ENCODE measurements at places on chromosomes 16 and 17.

GRCh38 chr16:57866529-57866918 lies 64.2 kb upstream of the KIFC3 start:
- no peak for DNase-seq

- no peak for DNase-seq
Measured at GRCh38 chr17:41125064-41125463, 1.1 kb upstream of the KRTAP4-12 start.

- no peak for DNase-seq
Measured at GRCh38 chr17:50467114-50467854, 1.4 kb downstream of the CHAD start.

GRCh38 chr17:74296548-74296936 lies 22.5 kb downstream of the DNAI2 start:
- DNase-seq: no peak

DNA sequence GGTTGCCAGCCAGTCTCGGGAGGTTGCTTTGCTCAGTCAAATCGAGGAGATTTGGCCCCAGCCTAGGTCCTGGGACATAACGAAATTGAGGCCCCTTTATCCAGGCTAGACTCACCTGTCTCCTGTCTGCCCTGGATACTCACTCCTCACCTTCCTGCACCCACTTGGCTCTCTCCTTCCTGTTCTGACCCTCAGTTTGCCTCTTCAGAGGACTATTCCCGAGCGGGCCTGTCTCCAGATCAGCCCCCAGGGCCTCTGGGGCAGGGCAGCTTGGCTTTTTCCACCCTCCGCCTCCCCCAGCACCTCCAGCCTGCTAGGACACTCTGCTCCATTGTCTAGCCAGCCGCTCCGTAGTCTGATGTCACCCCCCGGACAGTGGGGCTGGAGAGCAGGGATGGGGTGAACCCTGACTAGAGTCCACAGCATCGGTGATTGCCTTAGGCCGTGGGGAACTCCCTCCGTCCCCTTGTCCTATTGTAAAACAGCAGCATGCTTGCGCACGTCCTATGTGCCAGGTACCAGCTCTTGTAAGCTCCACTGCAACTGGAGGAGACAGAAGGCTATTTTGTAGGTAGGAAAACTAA lies 8.8 kb downstream of the WFIKKN2 start:
- DNase-seq: no peak

DNA sequence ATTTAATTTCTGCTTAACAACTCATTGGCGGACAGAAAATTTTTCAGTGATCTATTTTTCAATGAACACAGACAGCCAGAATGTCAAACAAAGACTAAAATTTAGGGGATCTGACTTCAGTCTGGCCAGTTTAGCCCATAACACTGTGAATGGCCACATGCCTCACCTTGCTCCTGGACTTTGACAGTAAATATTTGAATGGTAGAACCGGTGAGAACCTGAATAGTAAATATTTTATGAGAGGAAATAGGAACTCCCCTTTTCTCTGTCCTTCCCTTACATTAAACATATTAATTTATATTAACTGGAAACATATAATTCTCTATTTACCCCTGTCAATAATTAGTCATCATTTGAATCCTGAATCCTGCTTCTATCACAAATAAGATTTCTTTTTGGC lies 942.1 kb downstream of the KCNJ2 start:
- DNase-seq: no peak

All from stimulated activated CD8-positive, alpha-beta memory T cell treated with anti-CD3 and anti-CD28 coated beads, Interleukin-12 subunit alpha, Interleukin-12 subunit beta, amount 100 ng/mL, for 4 hours (primary cell).